Muscle of leg (tissue), 16 donors: ENCODE measurements at places on chromosomes 7 and 10.

DNA sequence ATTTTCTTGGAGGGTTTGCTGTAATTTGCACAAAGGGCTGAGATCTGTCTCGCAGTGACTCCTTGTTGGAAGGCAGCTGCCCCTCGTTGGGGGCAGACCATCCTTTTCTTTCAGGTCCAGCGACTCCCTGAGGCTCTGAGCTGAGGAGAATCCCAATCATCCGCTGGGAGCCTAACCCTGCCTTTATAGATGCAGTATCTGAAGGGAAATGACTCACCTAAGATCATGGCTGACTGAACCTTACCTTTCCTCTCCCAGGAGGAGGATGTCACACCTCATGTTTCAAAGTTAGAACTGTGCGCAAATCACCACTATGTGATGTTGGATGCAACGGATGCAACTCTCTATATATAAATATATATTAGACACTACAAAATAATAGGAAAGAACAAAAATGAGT is 36.4 kb upstream of the MXI1 start:
- DNase-seq: no peak

- DNase-seq: no peak
Measured at GRCh38 chr10:1978584-1978983, 241.3 kb upstream of the ADARB2 start.

DNA sequence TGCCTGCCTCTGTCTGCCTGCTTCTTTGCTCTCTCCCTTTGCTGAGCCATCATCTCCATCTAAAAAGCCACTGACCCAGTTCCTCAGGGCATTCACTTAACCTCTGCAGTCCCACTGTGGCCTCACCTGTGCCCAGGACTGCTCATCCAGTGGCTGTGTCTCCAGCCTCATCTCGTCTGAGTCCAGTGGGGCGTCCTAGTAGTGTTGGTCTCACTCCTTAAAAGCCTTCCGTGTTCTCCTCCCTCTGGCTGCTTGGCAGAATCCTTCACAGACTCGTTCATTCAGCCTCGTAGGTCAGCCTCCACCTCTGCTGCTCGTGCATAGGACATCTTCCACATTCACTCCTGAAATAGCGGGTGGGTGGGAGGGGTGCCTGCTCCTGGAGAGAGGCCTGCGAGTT is 7.3 kb downstream of the RARRES2 start:
- DNase-seq: no peak

DNA sequence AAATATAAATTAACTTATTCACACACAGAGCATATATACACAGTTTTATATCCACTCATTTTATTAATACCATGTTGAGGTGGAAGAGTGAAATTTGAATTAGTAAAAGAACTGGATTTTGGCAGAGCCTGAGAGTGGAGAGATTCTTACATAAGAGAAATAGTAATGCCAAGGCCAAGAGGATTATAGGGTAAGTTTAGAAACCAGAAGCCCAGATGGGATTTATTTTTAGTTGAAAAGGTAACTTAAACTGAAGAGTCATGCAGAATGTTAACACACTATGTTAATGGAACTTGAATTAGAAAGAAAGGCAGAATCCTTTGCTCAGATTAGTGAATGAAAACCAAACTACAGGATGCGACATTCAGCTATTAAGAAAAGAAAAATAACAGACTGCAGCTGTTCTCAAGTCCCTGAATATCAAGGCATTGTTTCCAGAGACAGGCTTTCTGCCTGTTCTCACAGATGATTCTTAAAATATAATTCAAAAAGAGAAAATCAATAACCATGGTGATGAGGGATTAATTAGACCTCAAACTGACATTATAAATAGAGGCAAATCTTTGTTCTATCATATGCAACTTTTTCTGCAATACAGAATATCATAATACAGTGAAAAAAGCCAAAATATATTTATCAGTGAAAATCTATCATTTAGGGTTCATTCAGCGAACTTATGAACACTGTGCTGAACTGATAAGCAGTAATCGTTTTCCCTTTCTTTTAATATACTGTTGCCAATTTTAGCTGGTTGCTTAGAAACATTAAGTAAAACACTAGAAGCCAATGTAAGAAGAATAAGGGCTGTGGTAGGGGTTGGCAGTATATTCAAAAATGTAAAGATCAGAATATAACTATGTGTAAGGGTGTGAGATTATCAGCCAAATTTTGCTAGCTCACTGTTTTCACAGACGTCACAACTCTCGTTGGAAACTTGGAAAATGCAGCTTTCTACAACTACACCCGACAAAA is 34.4 kb downstream of the HECTD2 start:
- no peak for DNase-seq

DNA sequence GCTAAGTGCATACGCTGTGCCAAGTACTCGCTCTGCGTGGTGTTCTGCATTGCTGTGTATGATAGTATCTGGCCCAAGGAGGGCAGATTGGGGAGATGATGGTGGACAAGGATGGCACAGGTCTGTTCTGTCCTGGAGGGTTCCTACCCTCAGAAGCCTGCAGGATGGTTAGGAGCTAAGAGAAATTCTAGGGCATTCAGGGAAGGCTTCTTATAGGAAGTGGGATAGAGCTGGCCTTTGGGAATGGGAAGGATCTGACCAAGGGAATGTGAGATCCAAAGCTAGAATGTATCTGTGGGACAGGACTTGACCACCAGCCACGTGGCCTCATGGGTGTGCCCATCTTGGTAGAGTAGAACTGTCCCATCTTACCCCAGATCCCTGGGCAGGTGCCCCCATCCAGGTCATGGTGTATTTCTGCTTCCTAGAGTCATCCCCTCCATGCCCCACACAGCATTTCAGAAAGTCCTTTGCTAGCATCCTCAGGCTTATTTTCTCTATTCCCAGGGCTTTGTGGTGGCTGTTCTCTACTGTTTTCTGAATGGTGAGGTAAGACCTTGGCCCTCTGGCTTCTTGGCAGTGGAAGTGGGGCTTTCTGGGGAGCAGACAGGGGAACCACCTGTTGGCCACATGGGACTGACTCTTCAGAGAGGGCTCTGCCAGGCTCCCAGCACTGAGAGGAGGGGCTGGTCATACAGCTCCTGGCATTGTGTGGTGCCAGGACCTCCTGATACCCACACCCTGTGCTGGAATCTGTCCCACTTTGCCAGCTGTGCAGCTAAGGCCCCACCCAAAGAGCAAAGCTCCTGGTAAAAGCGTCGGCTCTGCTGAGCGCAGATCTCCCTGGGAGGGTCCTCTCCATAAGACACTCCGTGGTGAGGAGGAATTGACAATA is 52.5 kb downstream of the ADCYAP1R1 start:
- DNase-seq: peak; percentile 64

GRCh38 chr7:7765422-7765821 is 47.0 kb upstream of the RPA3 start:
- DNase-seq: no peak

- no peak for DNase-seq
Measured at GRCh38 chr7:130290745-130291144, 2.2 kb upstream of the CPA4 start.

- no peak for DNase-seq
Measured at GRCh38 chr10:81027223-81027622, 489.5 kb downstream of the SH2D4B start.

GRCh38 chr7:140330595-140330994 is 67.7 kb downstream of the SLC37A3 start:
- DNase-seq: no peak

DNA sequence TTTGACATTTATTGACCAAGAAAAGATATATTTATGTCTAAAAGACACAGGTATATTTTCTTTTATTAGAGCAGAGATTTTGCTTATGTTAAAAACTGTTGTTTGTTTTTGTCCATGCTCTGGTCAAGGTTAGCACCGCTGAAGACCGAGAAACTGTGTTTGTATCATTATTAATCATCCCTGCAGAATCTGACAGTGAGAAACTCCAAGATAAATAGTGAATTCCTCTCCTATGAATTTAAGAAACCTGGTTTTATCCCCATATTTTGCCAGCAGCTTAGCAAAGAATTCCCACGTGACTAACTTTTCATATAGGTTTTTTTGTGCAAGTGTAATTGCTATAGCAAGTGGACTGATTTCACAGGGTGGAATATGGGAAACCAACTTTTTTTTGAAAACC is 77.6 kb downstream of the FRMD4A start:
- DNase-seq: no peak

DNA sequence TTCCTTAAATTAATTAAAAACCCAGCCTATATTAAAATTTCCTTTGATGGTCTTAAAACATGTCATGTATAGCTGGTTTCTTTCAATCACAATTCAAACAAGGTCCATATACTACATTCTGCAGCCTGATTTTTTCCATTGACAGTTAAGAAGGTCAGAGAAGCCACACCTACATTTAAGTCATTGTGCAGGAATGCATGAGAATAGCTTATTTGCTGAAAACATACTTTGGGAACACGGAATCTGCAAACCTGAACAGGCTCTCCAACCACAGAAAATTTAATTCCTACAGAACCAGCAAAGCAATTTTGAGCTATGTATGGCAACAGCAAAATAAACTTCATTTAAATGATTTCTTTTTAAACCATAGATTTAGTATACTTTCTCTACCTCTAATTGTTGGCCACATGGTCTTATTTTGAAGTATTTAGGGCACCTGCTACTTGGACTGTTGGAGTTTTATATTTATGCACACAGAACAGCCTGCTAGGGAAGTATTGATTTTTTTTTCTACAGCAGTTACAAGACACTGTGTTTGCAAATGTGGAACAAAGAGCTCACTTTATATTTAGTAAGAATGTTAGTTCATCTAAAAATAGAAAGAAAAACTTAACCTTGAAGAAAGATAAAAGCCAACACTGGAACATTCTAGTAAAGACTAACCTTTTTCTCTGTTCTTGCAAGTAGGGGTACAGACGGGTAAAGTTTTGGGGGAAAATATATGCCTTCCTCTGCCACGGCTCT is 240.9 kb upstream of the IMMP2L start:
- peak; percentile 38 for DNase-seq

DNA sequence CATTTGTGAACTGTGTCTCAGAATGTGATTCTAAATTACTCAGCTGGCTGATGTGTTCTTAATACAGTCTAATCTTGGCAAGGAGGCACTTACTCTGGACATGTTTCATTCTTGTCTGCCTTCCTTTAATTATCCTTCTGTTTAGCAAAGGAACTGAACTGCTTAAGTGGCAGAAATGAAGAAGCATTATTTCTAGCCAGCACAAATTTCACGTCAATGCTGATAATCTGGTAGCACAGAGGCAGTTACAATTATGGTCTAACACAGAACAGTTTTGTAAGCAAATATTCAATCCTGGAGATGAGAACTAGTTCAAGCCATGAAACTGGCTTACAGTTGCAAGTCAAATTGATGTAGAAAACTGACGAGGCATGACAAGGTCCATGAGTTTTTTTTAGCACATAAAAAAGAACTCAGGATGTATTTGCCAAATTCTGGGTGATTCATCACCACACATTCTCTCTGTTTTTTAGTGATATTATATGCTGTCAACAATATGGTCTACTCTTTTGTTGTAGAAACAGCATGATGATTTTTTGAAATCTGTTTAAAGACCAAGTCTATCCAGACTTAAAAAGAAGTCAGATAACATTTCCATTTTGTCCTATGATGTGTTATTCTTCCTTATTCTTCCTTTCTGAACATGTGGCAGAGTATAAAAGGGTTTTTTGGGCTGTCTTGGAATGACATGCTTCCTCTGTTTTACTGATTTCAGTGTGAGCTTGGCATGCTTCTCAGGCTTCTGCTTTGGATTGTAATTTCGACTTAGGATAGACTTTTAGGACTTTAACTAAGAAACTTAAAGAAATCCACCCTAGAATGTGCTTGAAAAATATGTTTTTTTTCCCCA is 154.8 kb downstream of the DNAJB9 start:
- DNase-seq: peak; percentile 61

GRCh38 chr7:96314402-96315124 is 7.3 kb downstream of the SLC25A13 start:
- no peak for DNase-seq

GRCh38 chr10:45526309-45526905 is 146.2 kb downstream of the ZFAND4 start:
- DNase-seq: peak; percentile 23

DNA sequence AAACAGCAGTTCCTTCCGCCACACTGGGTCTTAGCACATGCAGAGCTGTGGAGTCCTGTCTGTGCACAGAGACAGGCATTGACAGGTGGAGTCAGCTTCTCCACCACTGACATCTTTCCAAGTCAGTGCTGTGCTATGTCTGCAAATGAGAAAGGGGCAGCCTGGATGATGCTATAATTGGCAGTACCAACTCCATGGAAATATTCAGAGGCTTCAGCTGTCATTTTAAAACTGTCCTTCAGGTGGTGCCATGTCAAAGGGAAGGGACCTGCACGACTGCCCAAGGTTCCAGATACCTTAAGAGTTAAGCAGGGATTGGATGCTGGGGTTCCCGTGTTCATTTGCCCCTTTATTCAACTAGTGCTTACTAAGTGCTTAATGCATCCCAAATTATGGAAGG is 258.0 kb upstream of the PRKCQ start:
- DNase-seq: peak; percentile 66

DNA sequence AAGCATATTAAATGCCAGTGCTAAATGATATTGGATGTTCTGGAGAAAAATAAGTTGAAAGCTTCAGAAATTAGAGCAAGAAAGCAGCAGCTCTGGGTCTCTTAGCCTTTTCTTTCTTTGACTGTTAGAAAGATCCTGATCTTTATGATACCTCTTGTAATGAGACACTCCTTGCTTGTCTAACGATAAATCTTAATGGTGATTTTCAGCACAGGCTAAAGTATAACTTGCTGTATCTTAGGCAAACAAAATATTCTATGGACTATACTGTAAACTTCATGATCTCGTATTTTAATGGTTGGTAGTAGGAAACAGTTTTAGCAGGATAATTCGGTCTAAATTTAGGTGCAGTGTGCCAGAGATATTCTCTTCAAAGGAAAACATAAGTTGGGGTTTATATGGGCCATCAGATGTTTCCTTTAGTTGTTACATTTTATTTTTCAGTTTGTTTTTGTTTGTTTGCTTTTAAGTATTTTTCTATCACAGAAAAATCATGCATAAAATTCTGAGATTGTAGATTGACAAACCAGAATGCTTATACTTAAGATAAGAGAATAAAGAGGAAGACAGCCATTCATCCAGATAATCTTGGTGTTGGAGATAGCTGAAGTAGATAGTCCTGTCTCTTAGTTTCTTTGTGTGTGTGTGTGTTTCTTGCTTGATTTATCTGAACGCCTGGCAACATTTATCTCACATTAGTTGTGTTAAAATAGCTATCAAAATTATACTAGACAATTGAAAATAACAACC is 4.7 kb downstream of the CASD1 start:
- DNase-seq: no peak

- no peak for DNase-seq
Measured at GRCh38 chr7:95327356-95327755, 3.0 kb upstream of the PON1 start.

- peak; percentile 76 for DNase-seq
Measured at GRCh38 chr10:59126261-59126660, 50.2 kb upstream of the PHYHIPL start.

- peak; percentile 56 for DNase-seq
Measured at GRCh38 chr7:91233212-91233611, 31.0 kb upstream of the FZD1 start.

- no peak for DNase-seq
Measured at GRCh38 chr10:131727560-131727959, 173.2 kb upstream of the PPP2R2D start.

- DNase-seq: no peak
Measured at GRCh38 chr7:50220273-50220672, 84.2 kb upstream of the IKZF1 start.
